ENCODE measurements at places on chromosomes 3 and 15.
A peak's percentile ranks its signal among the peaks of the same experiment; 100 is the strongest.

DNA sequence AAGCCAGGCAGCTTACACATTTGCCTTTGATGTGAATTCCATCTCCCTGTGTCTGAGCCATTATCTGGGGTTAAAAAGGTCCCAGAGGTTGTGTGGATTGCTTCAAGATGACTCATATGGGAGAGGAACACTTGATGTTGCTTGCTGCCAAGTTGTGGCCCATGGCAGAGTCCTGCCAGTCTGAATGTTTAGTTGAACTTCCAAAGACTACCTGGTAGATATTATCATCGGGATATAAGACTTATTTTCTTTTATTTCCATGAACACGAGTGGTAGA is 85.6 kb downstream of the TJP1 start:
- no peak for DNase-seq

- DNase-seq: no peak
Measured at GRCh38 chr15:98903377-98904018, 104.1 kb downstream of the PGPEP1L start.

- no peak for DNase-seq
Measured at GRCh38 chr15:72785432-72785831, 1.9 kb upstream of the ADPGK start.

- peak; percentile 95 for DNase-seq
Measured at GRCh38 chr3:39148435-39149058, 4.8 kb downstream of the CSRNP1 start.

GRCh38 chr3:115927197-115927596 is 303.9 kb downstream of the GAP43 start:
- peak; percentile 59 for DNase-seq

GRCh38 chr3:120264963-120265362 is 20.1 kb downstream of the GPR156 start:
- no peak for DNase-seq
